Effector CD4-positive, alpha-beta T cell (primary cell): ENCODE measurements at places on chromosomes 2 and 18.

GRCh38 chr2:229728370-229728769 lies 14.0 kb upstream of the DNER start:
- DNase-seq, result no peak

DNA sequence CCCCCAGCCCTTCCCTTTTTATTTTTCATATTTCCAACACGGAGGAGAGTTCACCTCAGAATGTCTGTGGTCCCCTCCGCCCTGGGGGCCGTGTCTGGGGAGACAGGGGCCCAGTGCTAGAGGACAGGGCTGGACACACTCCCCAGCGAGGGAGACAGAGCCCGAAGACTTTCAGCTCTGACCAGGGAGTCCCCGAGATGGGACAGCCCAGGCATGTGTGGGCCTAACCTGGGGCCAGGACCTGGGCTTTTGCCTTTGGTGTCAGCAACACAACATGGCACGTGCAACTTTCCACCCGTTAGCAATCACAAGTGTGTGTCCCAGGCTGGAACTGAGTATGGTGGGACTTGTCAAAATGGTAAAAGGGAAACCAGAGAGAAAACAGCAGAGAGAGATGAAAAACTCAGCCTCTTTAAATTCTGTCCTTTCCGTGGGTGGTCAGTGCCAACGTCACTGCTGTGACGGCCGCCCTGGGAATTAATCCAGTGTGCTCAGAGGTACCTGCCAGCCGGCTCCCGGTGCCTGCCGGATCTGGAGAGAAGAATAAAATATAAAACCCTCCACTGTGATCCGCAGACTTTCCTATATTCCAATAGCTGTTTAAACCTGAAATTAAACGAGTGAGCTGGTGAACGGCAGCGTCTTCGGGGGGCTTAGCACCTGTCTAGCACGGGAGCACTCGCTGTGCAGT lies 245.8 kb downstream of the EIPR1 start:
- no peak for DNase-seq

- no peak for DNase-seq
These were observed 87.2 kb upstream of the MGAT4A start for GRCh38 chr2:98818164-98818563.

DNA sequence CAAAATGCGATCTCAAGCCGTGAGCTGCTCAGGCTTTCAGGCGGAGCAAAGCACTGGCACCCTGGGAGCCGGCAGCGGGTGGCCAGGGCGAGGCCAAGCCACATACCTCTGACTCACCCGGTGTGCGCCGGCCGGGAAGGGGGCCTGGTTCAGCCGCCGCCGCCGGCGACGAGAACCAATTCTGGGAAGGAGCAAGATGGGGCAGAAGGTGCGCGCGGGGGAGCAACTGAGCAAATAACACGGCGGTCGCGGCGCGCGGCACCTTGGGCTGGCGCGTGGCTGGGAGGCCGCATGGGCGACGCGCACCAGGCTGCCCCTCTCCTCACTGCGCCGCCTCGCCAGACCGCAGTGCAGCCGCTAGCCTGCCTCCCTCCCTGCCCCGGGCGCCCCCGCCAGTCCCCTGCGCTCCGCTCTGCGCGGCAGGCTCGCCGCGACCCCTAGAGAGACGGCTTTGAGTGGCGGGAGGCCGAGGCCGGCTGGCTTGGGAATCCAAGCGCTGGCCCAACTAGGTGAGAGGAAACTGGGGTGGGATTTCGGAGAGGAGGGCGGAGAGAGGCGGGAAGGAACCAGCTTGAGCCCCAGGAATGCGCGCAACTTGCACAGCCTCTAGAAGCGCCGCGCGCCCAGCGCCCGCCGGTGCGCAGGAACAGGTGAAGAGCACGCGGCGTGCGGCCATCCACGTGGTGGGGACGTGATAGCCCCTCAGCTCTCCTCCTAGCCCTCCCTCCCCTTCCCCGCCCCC lies 3.2 kb downstream of the NRP2 start:
- DNase-seq, result no peak

GRCh38 chr2:42984617-42985016 lies 192.2 kb upstream of the HAAO start:
- no peak for DNase-seq

- no peak for DNase-seq
These were observed 249.1 kb upstream of the SPRED2 start for GRCh38 chr2:65681503-65681902.

- no peak for DNase-seq
These were observed 77.5 kb downstream of the VSNL1 start for GRCh38 chr2:17617955-17618354.
